ENCODE measurements at places on chromosomes 4 and X. TPM values are rescaled to one million over a fixed set of nuclear protein-coding genes. Genes with fewer than 3 reads are reported as not detected.

SPANXC gene
- total RNA-seq = not detected

PARM1 gene
- total RNA-seq = 0.19 TPM

PCDH19 gene
- not detected for total RNA-seq

NOX1 gene
- total RNA-seq = not detected

GRCh38 chr4:31662951-31663350 lies 942.8 kb downstream of the PCDH7 start:
- no peaks in the 10 kb centered on the region for H3K27me3 ChIP-seq
- no peak overlapping the region for H3K27ac ChIP-seq
- no peak for DNase-seq
- H3K4me3 ChIP-seq = no peak overlapping the region
- no peaks in the 10 kb centered on the region for H3K4me1 ChIP-seq

DNA sequence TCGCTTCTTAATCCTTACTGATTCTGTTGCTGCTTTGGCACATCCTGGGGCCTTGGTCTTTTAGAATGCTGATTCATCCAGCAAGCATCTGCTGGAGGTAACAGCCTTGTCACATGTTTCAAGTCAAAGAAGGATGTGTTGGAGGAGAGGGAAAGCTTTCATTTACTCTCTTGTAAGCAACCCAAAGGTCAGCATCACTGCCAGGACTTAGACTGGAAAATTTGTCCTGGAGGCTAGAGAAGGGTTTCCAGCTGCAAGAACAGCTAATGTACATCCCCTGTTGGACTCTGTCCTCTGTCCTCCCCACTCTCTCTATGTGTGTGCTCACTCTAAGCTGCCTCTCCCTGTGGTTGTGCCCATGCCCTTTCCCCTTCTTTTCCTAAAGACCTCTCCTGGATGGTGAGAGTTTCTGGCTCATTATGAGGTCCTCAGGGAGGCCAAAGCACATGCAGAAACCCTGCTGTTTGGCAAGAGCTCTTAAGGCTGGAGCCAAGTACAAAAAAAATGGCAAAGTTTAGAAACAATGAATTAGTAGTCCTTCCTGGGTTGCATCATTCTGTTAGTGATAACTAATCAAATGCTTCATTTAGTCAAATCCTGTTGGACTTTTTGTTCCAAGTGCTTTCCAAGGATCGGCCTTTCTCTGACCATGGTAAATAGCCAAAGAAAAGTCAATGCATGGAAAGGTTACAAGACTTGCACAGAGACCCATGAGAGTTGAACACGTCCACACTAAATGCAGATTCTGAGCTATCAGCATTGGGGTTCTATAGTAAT lies 13.4 kb upstream of the SRPX start:
- peaks cover 40% of the 10 kb centered on the region for H3K27me3 ChIP-seq
- no peaks in the 10 kb centered on the region for H3K4me1 ChIP-seq
- no peak overlapping the region for H3K4me3 ChIP-seq
- no peak for DNase-seq
- no peaks in the 10 kb centered on the region for H3K36me3 ChIP-seq

GRCh38 chrX:149491812-149492211 lies 13.3 kb downstream of the IDS start:
- H3K4me1 ChIP-seq = peaks cover 4% of the 10 kb centered on the region
- no peak for DNase-seq
- peaks cover 12% of the 10 kb centered on the region for H3K27me3 ChIP-seq
- H3K27ac ChIP-seq = no peak overlapping the region
- H3K4me3 ChIP-seq = no peak overlapping the region

- H3K27me3 ChIP-seq = no peaks in the 10 kb centered on the region
- no peak overlapping the region for H3K4me3 ChIP-seq
- no peaks in the 10 kb centered on the region for H3K4me1 ChIP-seq
- no peak overlapping the region for H3K27ac ChIP-seq
These were observed 272.5 kb downstream of the DCTD start for GRCh38 chr4:182644683-182645050.

- DNase-seq = no peak
- H3K27ac ChIP-seq = no peak overlapping the region
- H3K36me3 ChIP-seq = peaks cover 3% of the 10 kb centered on the region
- no peaks in the 10 kb centered on the region for H3K27me3 ChIP-seq
These were observed 11.6 kb upstream of the ING2 start for GRCh38 chr4:183493246-183493645.

DNA sequence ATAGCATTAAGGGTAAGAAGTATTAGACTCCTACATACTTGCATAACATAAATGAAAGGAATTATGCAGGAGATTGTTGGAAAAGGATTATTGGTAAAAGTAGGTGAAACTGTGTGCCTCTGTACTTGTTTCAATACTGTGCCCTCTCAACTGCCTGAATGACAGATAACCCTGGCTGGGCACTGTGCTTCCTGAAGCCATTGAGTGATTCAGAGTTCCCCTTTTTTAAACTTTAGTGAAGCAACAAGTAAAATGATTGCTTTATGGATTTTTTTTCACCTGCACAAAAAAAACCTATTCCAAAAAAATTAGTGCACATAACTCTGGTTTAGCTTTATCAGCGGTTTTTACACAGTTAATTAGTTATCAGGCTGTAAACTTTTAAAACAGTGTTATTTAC lies 204.8 kb downstream of the TRAM1L1 start:
- DNase-seq = no peak
- no peaks in the 10 kb centered on the region for H3K27me3 ChIP-seq
- H3K4me3 ChIP-seq = no peak overlapping the region
- H3K27ac ChIP-seq = no peak overlapping the region
- H3K36me3 ChIP-seq = no peaks in the 10 kb centered on the region
- H3K4me1 ChIP-seq = no peaks in the 10 kb centered on the region

DNA sequence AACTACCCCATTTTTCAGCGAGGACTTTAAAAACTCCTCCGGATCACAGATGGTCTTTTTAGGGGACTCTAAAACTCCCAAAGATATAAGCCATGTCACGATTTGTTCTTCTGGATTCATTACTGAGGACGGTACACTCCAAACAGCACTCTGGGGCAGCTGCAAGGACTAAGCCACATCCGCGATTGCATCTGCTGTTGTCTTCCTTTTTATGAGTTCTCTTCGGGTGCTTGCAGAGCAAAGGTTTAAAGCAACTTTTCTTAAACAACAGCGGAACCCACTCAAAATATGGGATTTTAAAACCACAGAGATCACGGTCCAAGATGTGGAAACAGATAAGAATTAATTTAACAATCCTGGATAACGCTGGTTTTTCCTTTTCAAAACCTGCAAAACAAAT lies at the start of gene ARHGEF6:
ARHGEF6 (minus strand) TSS at position 170 of the 400 bp plus-strand sequence; CDS start at position 120, 50 bp downstream.
- H3K27ac ChIP-seq = peak within 1 kb of the TSS; percentile 97
- H3K36me3 ChIP-seq = peaks cover 10% of the 10 kb centered on the region
- peaks cover 59% of the 10 kb centered on the region for H3K4me1 ChIP-seq
- H3K4me3 ChIP-seq = peak within 1 kb of the TSS; percentile 96
- H3K27me3 ChIP-seq = peaks cover 18% of the 10 kb centered on the region

- DNase-seq = no peak
- H3K4me3 ChIP-seq = no peak overlapping the region
- H3K27ac ChIP-seq = no peak overlapping the region
- H3K36me3 ChIP-seq = no peaks in the 10 kb centered on the region
- H3K27me3 ChIP-seq = peaks cover 21% of the 10 kb centered on the region
- no peaks in the 10 kb centered on the region for H3K4me1 ChIP-seq
These were observed 80.8 kb downstream of the AWAT2 start for GRCh38 chrX:69968950-69969349.

GRCh38 chr4:185742766-185743165 lies 69.2 kb downstream of the SORBS2 start:
- no peak overlapping the region for H3K27ac ChIP-seq
- H3K36me3 ChIP-seq = no peaks in the 10 kb centered on the region
- no peak overlapping the region for H3K4me3 ChIP-seq
- DNase-seq = no peak
- no peaks in the 10 kb centered on the region for H3K27me3 ChIP-seq
- no peaks in the 10 kb centered on the region for H3K4me1 ChIP-seq

DNA sequence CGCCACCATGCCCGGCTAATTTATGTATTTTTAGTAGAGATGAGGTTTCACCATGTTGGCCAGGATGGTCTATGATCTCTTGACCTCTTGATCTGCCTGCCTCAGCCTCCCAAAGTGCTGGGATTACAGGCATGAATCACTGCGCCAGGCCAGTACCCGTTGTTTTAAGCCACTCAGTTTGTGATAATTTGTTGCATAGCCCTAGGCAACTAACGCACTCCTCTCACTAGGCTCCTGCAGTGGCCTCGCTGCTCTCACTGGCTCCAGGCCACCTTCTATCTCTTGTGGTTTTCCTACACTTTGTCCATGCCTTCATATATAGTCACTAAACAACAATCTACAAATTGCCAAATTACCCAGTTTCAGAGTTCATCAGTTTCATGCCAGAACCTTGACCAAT lies 58.1 kb downstream of the DCHS2 start:
- no peak for DNase-seq
- no peaks in the 10 kb centered on the region for H3K36me3 ChIP-seq
- no peaks in the 10 kb centered on the region for H3K4me1 ChIP-seq
- no peak overlapping the region for H3K4me3 ChIP-seq
- H3K27ac ChIP-seq = no peak overlapping the region

DNA sequence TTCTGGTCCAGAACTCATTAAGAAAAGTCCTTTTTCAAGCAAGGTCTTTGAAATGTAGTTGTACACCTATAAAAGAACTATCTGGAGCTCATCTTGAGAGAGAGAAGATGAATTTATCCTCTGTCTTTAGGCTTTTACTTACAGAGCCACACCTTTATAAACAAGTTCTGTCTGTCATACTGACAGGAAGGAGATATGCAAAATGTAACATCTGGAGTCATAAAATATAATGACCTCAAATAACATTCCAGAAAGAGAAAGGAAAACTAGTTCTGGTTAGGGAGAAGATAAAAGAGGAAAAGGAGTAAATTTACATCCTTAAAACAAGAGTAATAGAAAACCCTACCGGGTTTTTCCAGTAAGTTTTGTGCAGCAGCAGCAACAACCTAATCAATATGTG lies 1.3 kb downstream of the INPP4B start:
- peaks cover 3% of the 10 kb centered on the region for H3K36me3 ChIP-seq
- peaks cover 22% of the 10 kb centered on the region for H3K27me3 ChIP-seq
- peaks cover 39% of the 10 kb centered on the region for H3K4me1 ChIP-seq
- no peak for DNase-seq
- peak overlapping the region; percentile 95 for H3K4me3 ChIP-seq

DNA sequence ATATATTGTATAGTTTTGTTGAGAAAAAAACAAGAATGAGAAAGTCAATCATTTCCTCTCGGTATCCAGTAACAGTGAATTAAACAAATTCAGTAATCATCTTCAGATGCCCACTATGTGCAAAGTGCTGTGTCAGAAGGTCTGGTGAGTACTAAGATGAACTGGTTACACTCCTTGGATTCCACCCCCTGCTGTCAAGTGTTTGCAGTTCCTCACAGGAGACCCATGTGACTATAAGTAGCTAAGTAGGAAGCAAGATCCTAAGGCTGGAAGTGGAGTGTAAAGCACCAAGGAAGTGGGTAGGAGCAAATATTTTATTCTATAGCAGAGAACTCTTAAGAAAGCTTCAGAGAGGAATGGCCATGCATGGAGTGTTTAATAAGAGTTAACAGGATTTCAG lies 73.6 kb downstream of the SNX25 start:
- H3K36me3 ChIP-seq = no peaks in the 10 kb centered on the region
- H3K27ac ChIP-seq = no peak overlapping the region
- H3K4me1 ChIP-seq = peaks cover 8% of the 10 kb centered on the region
- H3K4me3 ChIP-seq = no peak overlapping the region
- DNase-seq = no peak

- H3K27ac ChIP-seq = no peak overlapping the region
- H3K27me3 ChIP-seq = no peaks in the 10 kb centered on the region
- no peak overlapping the region for H3K4me3 ChIP-seq
- peaks cover 2% of the 10 kb centered on the region for H3K36me3 ChIP-seq
- H3K4me1 ChIP-seq = no peaks in the 10 kb centered on the region
- no peak for DNase-seq
These were observed 45.0 kb downstream of the TEC start for GRCh38 chr4:48224606-48225005.

DNA sequence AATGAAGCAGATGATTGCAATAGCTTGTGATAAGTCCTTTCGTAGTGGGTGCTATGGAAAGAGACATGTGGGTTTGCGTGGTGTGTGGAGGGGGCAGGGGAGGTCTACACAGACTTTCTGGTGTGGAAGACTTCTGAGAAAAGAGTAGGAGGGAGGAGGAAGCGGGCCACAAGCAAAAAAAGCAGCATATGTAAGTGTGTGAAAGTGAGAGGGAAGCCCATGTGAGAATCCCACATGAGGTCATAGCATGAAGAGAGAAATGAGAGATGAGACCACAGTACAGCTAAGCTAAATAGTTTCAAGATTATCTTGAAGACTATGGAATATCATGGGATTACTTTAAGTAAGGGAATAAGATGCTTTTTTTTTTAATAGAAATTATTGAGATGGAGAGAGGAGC lies 2039.9 kb upstream of the TENM3 start:
- H3K4me1 ChIP-seq = no peaks in the 10 kb centered on the region
- H3K4me3 ChIP-seq = no peak overlapping the region
- no peak overlapping the region for H3K27ac ChIP-seq
- no peaks in the 10 kb centered on the region for H3K27me3 ChIP-seq

DNA sequence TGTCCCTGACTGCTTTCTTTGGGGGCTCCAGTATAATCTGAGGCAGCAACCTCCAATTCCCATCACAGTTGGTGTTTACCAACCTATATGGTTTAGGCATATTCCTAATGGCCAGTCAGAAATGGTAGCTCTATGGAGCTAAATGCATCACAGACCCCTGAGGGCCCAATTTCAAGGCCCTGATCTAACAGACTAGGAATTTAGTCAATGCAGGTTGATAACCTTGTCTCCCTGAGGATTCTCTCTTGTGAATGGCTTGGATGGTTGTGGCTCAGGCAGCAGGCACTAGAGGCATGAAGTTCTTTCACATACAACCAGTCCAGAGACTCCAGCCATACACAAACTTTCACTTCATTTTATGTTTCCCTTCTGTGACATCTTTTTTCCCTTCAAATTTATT lies 59.4 kb downstream of the TMPRSS11F start:
- no peak overlapping the region for H3K4me3 ChIP-seq
- H3K27ac ChIP-seq = no peak overlapping the region
- H3K4me1 ChIP-seq = no peaks in the 10 kb centered on the region
- DNase-seq = no peak
- H3K27me3 ChIP-seq = no peaks in the 10 kb centered on the region

GRCh38 chr4:31793907-31794306 lies 1073.7 kb downstream of the PCDH7 start:
- H3K36me3 ChIP-seq = no peaks in the 10 kb centered on the region
- H3K27me3 ChIP-seq = no peaks in the 10 kb centered on the region
- no peak for DNase-seq
- no peak overlapping the region for H3K4me3 ChIP-seq
- no peaks in the 10 kb centered on the region for H3K4me1 ChIP-seq
- H3K27ac ChIP-seq = no peak overlapping the region

DNA sequence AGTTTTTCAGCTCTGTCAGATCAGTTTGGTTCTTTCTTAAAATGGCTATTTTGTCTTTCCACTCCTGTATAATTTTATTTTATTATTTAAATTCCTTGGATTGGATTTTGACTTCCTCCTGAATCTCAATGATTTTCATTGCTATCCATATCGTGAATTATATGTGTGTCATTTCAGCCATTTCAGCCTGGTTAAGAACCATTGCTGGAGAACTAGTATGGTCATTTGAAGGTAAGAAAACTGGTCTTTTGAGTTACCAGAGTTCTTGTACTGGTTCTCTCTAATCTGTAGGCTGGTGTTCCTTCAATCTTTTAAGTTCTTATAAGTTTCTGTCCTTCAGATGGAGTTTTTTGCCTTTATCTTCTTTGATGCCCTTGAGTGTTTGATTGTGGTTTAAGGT lies 815.5 kb downstream of the KLHL13 start:
- no peaks in the 10 kb centered on the region for H3K4me1 ChIP-seq
- H3K27me3 ChIP-seq = no peaks in the 10 kb centered on the region
- no peak overlapping the region for H3K27ac ChIP-seq
- H3K36me3 ChIP-seq = no peaks in the 10 kb centered on the region

Data from activated T-cell treated with anti-CD3 and anti-CD28 coated beads, Interleukin-2, amount 50 U/mL, for 72 hours (primary cell).